ENCODE measurements at places on chromosomes 3 and 15.

- no peak overlapping the region for H3K27ac ChIP-seq
- H3K4me3 ChIP-seq, result peak overlapping the region; percentile 56
- peaks cover 60% of the 10 kb centered on the region for H3K4me1 ChIP-seq
- H3K36me3 ChIP-seq, result peaks cover 76% of the 10 kb centered on the region
- no peaks in the 10 kb centered on the region for H3K27me3 ChIP-seq
- no peak for DNase-seq
Measured at GRCh38 chr3:36842275-36842674, 77.9 kb upstream of the DCLK3 start.

DNA sequence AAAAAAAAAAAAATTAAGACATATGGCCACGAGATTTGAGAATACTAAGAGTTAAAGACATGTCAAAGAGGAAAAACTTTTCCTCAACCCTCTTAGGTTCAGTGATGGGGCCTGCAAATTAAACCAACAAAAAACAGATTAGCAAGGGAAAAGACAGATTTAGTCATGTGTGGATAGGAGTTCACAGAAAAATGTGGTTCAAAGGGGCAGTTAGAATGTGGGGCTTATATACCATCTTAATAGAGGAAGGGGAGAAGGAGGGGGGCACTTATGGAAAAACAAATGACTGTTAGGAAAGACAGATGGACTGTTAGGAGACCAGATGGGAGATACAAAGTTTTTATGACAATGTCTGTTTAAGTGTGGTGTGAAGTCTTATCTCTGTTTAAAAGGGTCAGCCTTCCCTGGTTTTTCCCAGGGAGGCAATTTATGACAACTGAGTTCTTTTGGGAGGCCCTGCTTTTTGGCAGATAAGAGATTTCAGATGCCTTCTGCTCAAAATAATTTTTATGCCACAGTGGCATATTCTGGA lies 68.7 kb upstream of the FURIN start:
- H3K4me1 ChIP-seq, result peaks cover 6% of the 10 kb centered on the region
- H3K27ac ChIP-seq, result no peak overlapping the region
- H3K36me3 ChIP-seq, result peaks cover 47% of the 10 kb centered on the region

DNA sequence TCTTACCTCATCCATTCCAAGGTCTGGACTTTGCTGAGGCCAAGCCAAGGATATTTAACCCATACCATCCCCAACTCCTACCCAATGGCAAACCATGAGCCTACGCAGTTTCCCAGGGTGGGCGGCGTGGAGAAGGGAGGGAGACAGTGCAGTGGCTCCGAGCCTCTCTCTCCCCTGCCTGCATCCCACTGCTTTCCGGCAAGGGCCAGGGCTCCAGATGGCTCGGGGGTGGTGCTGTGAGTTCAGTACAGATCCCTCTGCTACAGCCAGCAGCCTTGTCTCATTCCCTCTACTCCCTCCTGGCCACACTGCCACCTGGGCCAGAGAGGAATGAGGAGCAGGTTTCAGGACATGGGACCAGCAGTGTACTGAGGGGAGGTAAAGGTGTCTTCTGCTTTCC lies 44.3 kb upstream of the APEH start:
- H3K27ac ChIP-seq, result no peak overlapping the region
- no peak for DNase-seq
- H3K27me3 ChIP-seq, result peaks cover 9% of the 10 kb centered on the region
- no peak overlapping the region for H3K4me3 ChIP-seq
- H3K36me3 ChIP-seq, result peaks cover 2% of the 10 kb centered on the region

DNA sequence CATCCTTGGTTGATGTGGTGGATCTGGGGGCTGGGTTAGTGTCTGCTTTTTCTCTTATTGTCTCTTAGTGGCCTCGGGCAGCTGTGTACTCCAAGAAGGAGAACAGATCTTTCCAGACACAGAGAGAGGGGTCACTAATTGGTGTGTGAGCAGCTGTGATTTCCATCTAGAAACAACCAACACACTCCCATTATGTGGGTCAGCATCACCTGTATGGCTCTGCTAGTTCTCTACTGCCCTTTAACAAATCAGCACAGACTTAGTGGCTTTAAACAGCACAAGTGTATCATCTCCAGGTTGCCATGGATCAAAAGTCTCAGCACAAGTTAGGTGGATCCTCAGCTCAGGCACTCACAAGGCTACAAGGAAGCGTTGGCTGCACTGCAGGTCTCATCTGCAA lies 156.8 kb downstream of the LRTM1 start:
- H3K4me1 ChIP-seq, result no peaks in the 10 kb centered on the region
- no peaks in the 10 kb centered on the region for H3K36me3 ChIP-seq
- no peak for DNase-seq
- H3K4me3 ChIP-seq, result no peak overlapping the region
- no peak overlapping the region for H3K27ac ChIP-seq

- no peak for DNase-seq
- no peak overlapping the region for H3K4me3 ChIP-seq
- H3K4me1 ChIP-seq, result no peaks in the 10 kb centered on the region
- H3K27me3 ChIP-seq, result peaks cover 10% of the 10 kb centered on the region
Measured at GRCh38 chr3:184066211-184066610, 13.4 kb downstream of the HTR3C start.

GRCh38 chr3:65706301-65706700 lies 332.4 kb downstream of the MAGI1 start:
- no peak overlapping the region for H3K4me3 ChIP-seq
- no peaks in the 10 kb centered on the region for H3K4me1 ChIP-seq
- H3K27ac ChIP-seq, result no peak overlapping the region

DNA sequence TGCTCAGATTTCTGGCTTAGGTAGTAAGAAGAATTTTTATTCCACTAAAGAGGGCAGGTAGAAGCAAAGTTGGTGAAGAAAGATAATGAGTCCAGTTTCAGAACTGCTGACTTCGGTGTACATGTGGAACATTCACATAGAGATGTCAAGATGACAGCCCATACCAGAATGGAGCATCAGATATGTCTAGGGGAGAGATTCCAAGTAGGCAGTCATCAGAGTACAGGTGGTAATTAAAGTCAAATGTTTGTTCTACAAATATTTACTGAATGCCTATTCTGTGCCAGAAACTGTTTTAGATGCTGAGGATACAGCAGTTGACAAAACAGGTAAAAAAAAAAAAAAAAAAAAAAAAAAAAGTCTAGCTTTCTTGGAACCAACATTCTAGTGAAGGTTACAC lies 81.9 kb downstream of the FGF12 start:
- H3K4me1 ChIP-seq, result no peaks in the 10 kb centered on the region
- no peaks in the 10 kb centered on the region for H3K36me3 ChIP-seq

GRCh38 chr15:42744195-42744594 lies 7.3 kb upstream of the CDAN1 start:
- H3K27ac ChIP-seq, result no peak overlapping the region
- peaks cover 1% of the 10 kb centered on the region for H3K4me1 ChIP-seq
- DNase-seq, result no peak
- peaks cover 4% of the 10 kb centered on the region for H3K36me3 ChIP-seq

- H3K4me1 ChIP-seq, result peaks cover 8% of the 10 kb centered on the region
- peaks cover 9% of the 10 kb centered on the region for H3K36me3 ChIP-seq
- DNase-seq, result no peak
Measured at GRCh38 chr3:128269006-128269775, 115.9 kb downstream of the EEFSEC start.

DNA sequence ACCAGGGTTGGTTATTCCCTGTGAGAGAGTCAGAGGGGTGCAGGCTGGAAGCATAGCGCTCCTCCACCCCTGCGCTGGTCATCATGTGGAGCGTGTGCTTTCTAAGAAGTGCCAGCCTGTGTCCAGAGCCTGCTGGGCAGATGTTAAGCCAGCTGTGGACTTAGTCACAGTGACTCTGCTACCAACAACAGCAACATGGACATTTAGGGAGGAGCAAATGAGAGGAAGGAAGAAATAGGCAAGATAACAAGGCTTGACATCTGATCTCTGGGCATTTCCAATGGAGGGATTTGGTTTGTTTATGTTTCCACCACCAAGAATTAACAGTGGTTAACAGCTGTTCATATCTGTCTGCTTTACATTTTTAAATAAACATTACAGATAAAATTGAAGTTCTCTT lies 36.4 kb upstream of the MYZAP start:
- H3K27ac ChIP-seq, result no peak overlapping the region
- DNase-seq, result no peak

- no peak for DNase-seq
- H3K27ac ChIP-seq, result no peak overlapping the region
- no peaks in the 10 kb centered on the region for H3K4me1 ChIP-seq
- peaks cover 31% of the 10 kb centered on the region for H3K36me3 ChIP-seq
- H3K27me3 ChIP-seq, result no peaks in the 10 kb centered on the region
- H3K4me3 ChIP-seq, result no peak overlapping the region
Measured at GRCh38 chr3:121913305-121913990, 19.2 kb downstream of the SLC15A2 start.

DNA sequence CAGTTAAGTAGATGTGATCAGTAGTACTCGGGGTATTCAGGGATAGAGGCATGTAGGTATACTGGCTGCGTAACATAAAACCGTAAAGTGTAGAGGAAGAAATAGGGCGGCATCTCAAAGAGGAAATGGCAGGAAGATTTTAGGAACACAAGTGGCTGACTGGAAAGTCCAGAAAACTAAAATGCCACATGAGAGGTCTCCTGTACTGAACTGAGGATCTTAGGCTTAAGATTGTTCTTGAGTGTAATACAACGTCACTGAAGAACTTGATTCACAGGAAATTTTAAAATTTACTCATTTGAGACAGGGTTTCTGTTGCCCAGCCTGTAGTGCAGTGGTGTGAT lies 2.3 kb upstream of the LMLN start:
- H3K4me3 ChIP-seq, result no peak overlapping the region
- H3K4me1 ChIP-seq, result peaks cover 65% of the 10 kb centered on the region
- DNase-seq, result no peak
- peaks cover 36% of the 10 kb centered on the region for H3K36me3 ChIP-seq
- H3K27ac ChIP-seq, result peak overlapping the region; percentile 80

- H3K4me3 ChIP-seq, result no peak overlapping the region
- peaks cover 7% of the 10 kb centered on the region for H3K36me3 ChIP-seq
Measured at GRCh38 chr3:5160321-5160720, 27.2 kb upstream of the EDEM1 start.

- H3K4me1 ChIP-seq, result peaks cover 62% of the 10 kb centered on the region
- H3K4me3 ChIP-seq, result peak overlapping the region; percentile 97
- H3K36me3 ChIP-seq, result peaks cover 37% of the 10 kb centered on the region
- H3K27me3 ChIP-seq, result no peaks in the 10 kb centered on the region
Measured at GRCh38 chr15:66389098-66389858, 2.6 kb downstream of the MAP2K1 start.

- H3K27me3 ChIP-seq, result peaks cover 40% of the 10 kb centered on the region
- no peaks in the 10 kb centered on the region for H3K4me1 ChIP-seq
- no peak overlapping the region for H3K4me3 ChIP-seq
- no peaks in the 10 kb centered on the region for H3K36me3 ChIP-seq
- DNase-seq, result no peak
Measured at GRCh38 chr3:13874891-13875290, 5.0 kb downstream of the WNT7A start.

- no peak overlapping the region for H3K4me3 ChIP-seq
- H3K27me3 ChIP-seq, result peaks cover 12% of the 10 kb centered on the region
- no peak for DNase-seq
- no peak overlapping the region for H3K27ac ChIP-seq
Measured at GRCh38 chr3:72282918-72283317, 498.0 kb upstream of the PROK2 start.

DNA sequence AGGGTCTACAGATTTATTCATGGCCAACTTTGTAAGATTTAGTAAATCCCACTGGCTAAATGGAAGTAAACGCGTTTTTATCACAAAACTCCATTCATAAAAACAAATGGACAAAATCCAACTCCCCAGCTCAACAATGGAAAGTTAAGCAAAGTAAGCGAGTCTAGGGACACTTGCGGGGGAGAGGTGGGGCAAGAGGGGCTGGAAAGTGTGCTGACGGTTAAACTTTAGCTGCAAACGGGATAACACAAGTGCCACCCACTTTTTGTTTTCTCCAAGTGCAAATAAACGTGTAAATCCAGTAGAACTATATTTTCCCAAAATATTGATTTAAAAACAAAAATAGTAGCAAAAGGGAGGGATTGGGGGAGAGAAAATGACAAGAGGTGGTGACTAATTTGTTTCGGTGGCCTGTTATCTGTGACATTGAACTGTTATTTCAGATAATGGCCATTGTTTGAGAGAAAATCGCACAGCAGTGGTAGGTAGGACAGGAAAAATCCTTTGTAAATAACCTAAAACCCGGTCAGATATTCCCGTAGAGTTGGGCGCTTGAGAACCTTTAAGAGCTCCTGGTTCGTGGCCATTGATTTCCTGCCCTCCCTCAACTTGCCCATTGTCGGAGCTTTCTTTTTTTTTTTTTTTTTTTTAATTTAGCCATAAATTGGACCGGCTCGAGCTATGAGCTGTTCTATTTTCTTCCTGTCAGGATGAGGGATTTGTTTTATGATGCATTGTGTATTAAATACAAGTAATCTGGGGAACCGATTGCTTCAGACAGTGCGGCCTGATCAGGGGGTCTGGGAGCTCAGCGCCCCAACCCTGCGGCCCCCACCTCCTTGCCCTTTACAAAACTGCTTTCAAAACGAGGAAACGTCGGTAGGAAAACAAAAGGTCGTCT lies 514.8 kb downstream of the MECOM start:
- H3K36me3 ChIP-seq, result no peaks in the 10 kb centered on the region
- DNase-seq, result no peak
- peak overlapping the region; percentile 56 for H3K4me3 ChIP-seq
- peaks cover 71% of the 10 kb centered on the region for H3K27me3 ChIP-seq
- H3K4me1 ChIP-seq, result peaks cover 16% of the 10 kb centered on the region

DNA sequence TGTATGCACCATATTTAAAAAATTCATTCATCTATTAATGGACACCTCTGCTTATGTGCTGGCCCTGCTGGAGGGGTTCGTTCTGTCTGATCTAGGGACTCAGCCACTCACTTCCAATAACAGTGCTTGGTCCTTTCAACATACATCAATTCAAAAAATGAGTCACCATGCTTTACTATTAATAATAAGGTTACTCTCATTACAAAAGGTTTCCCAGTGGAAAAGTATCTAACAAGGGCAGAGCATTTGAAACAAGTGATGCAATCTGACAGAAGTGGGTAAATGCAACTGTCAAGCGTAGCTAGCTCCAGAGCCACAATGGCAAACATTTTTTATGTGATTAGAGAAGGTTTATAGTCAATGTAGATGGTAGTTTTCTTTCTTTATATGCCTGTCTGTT lies 67.9 kb upstream of the TNIK start:
- DNase-seq, result no peak
- no peaks in the 10 kb centered on the region for H3K36me3 ChIP-seq
